NCI-H1694 (cell line): ENCODE measurements at places on chromosomes 13 and 19.

DNA sequence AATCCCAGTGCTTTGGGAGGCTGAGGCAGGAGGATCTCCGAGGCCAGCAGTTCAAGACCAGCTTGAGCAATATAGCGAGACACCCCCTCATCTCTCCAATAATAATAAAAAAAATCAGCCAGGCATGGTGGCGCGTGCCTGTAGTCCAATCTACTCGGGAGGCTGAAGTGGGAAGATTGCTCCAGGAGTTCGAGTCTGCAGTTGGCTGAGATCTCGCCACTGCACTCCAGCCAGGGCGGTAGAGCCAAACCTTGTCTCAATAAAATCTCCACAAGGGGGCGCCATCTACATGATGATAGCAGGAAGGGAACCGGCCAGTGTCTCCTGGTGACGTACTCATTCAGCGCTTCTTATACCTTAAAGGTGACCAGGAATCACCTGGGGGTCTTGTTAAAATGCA is 13.6 kb upstream of the C5AR1 start:
- DNase-seq, result peak; percentile 90

- DNase-seq, result peak; percentile 58
Observed at GRCh38 chr19:2328401-2329148, at the start of the genes LSM7 and SPPL2B. LSM7 (minus strand) TSS chr19:2328586; CDS start chr19:2328566, 20 bp downstream. SPPL2B (plus strand) TSS chr19:2328684; CDS start chr19:2328710, 26 bp downstream.

DNA sequence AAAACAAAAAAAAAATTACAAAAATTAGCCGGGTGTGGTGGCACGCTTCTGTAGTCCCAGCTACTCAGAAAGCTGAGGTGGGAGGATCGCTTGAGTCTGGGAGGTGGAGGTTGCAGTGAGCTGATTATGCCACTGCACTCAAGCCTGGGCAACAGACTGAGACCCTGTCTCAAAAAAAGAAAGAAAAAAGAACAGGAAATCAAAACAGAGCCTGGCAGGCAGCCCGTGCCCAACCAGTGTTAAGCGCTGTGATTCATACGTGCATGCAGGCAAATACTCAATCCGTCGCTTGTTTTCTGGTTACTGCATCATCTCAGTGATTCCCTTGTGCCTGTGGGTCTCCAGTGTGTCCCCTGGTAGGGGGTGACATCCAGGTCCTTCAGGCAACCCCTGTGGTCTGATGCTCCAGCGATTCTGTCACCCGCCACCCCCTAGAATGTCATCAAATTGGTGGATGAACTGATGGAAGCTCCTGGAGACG is 18.1 kb downstream of the DDX39A start:
- no peak for DNase-seq

GRCh38 chr19:57900311-57900710 is 11.5 kb upstream of the ZNF814 start:
- DNase-seq, result no peak

GRCh38 chr13:82076496-82076895 is 1735.6 kb upstream of the SPRY2 start:
- no peak for DNase-seq

DNA sequence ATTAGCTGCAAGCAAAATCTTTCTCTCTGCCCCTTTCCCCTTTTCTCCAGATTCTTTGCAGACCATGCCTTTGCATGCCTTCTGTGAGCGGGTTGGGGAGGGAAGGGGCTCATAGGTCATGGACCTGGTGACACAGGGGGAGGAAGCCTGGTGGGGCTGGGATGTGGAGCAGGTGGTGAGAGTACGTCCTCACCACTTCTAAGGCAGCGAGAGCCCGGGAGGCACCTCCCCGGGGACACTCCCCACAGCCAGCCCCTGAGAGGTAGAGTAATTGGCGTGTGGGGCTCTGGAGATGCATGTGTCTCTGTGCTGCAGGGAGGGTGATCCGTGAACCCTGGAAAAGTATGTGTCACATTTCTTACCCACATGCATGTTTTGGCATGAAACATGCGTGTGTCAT is 42.5 kb upstream of the EHD2 start:
- no peak for DNase-seq

- DNase-seq, result no peak
Observed at GRCh38 chr19:49579947-49580263, 451 bp downstream of the NOSIP start.

- DNase-seq, result no peak
Observed at GRCh38 chr13:96551546-96551945, 442.7 kb downstream of the OXGR1 start.

DNA sequence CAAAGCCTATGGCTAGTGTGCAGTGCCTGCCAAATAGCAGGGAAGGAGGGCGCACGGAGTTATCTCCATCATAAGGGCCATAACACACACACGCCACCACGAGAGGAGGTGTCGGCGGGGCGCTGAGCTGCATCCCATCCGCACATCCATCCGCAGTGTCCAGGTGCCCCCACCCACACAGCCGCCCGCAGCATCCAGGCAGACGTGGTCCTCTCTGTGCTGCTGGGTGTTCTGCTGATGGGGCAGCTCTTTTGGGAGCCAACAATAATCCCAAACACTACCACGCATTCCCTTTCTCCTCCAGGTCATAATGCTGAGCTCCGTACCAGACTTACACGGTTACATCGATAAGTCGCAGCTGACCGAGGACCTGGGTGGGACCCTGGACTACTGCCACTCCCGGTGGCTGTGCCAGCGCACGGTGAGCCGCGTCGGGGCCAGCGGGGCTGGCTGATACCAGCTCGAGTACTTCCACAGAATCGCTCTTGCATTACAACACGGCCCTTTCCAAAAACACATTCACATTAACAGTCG is 41.5 kb upstream of the F7 start:
- no peak for DNase-seq

GRCh38 chr13:35055705-35056104 is 113.6 kb downstream of the NBEA start:
- no peak for DNase-seq

DNA sequence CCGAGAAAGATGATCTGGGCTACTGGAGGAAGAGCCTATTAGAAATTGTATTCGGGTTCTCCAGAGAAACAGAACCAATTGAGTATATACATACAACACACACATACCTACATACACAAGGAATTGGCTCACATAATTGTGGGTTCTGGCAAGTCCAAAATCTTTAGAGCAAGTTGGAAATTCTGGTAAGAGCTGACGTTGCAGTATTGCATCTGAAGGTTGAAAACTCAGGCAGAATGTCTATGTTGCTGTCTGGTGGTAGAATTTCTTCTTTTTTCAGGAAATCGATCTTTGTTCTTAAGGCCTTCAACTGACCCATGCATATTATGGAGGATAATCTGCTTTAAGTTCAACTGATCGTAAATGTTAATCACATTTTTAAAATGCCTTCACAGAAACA is 15.5 kb upstream of the OLFM4 start:
- no peak for DNase-seq

GRCh38 chr13:84032116-84032515 is 149.8 kb upstream of the SLITRK1 start:
- no peak for DNase-seq

GRCh38 chr13:31639443-31640163 is 99.7 kb upstream of the RXFP2 start:
- DNase-seq, result no peak

- DNase-seq, result peak; percentile 94
Observed at GRCh38 chr19:41373993-41374392, 2.3 kb upstream of the TMEM91 start.

DNA sequence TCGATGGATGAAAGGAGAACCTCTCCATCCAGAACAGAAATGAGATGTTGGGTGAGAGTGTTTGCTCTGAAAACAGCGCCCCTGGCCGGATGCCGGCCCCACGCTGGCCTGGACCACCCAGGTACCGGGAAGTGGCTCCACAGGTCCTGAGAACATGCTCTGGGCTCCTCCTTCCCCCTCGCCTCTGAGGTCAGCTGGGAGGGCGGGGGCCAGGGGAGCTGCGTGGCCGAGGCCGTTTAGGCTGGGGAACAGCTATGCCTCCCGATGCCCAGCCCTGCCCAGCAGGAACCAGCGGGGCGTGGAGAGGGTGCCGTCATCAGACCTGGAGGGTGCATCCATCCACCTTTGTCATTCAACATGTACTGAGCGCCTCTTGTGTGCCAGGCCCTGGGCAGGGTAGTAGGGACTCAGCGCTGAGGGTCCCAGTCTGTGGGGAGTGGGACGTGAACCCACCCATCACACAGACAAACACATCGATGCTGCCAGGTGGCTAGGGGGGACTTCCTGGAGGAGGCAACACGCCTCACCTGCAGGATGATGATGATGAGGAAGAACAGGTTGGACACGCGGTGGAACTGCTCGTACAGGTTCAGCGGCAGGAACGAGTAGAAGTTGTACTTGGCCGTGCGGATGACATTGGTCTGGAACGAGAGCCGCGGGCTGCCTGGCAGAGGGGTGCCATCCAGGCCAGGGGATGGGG is 4.2 kb downstream of the ATP8B3 start:
- DNase-seq, result no peak

DNA sequence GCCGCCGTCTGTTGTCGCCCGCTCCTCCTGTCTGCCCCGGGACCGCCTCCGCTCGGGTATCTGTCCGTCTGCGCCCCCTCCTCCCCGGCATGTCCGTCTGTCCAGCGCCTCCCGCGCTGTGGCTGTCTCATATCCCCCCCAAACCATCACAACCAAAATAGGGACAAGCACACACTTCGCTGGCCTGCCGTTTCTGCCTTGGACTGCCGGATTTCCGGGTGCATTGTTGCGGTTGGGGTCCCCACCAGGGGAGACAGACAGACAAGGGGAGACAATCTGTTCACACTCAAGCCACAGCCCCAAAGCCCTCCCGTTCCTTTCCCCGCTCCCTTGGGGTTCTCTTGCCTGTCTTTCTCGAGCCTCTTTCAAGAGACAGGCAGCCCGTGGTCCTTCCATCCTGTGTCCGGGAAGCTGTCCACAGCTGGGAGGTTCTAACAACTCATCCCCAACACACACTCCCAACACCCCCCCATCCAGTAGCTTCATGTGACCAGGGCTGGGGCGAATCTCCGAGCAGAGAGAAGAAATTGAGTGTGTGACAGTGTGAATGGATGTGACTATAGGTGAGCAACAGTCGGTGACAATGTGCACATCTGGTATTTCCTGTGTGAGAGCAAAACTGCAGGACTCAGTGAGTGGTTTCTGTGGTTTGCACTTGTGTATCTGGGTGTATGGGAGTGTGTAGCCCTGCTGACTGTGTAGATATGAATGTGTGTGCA is 16.5 kb upstream of the FOSB start:
- no peak for DNase-seq

DNA sequence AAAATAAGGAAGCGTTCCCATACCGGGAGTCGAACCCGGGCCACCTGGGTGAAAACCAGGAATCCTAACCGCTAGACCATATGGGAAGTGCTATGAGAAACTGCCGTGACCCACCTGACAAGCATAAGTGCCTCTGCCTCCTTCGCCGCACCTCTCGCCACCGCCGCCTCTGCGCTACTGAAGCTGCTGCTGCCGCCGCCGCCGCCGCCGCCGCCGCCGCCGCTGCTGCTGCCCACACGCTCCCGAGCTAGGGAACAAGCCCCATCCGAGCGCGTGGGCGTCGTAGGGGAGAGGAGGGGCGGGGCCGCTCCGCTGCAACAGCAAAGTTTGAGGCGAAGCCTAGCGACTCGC is 610 bp upstream of the WBP4 start:
- DNase-seq, result peak; percentile 83

GRCh38 chr13:59201841-59202240 is 961.9 kb downstream of the DIAPH3 start:
- DNase-seq, result no peak

- DNase-seq, result no peak
Observed at GRCh38 chr13:83214452-83214851, 667.8 kb downstream of the SLITRK1 start.

DNA sequence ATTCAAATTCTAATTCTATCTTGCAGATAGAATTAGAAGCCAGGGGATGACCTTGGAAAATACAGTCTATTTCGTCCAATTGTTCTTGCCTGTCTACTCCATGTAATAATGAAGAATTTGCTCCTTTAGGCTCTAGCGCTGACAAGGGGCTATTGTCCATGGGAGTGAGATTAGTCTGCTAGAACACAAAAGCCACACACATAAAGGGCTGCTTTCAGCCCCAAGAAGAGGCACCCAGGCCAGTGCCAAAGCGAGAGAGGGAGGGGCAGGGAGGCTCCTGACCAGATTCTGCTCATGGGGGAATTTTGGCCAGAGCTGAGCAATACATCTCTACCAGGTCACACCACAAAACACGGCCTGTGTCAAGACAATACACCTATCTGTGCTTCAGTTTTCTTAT is 1306.9 kb downstream of the UQCRFS1 start:
- no peak for DNase-seq

GRCh38 chr19:1465191-1466016 is 13.6 kb downstream of the C19orf25 start:
- DNase-seq, result no peak

DNA sequence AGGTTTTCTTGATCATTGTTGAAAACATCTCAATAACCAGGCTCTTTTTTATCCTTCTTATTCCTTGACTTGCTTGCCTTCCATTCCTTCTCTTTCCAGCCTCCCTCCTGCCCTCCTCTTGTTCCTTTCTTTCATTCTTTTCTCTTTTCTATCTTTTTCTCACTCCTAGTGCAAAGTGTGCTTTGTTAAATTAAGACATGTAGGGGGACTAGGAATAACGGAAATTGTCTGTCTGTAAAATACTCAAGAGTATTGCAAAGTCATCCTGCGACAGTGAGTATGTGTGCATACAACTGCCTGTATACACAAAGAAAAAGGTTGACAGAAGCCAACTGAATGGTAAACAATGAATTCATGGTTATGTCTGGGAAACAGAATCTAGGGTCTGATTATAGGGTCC is 70.1 kb downstream of the LRRC63 start:
- no peak for DNase-seq

GRCh38 chr19:37583340-37583739 is 11.3 kb downstream of the ZNF571 start:
- no peak for DNase-seq

- no peak for DNase-seq
Observed at GRCh38 chr13:26406791-26407190, 150.7 kb upstream of the WASF3 start.

- no peak for DNase-seq
Observed at GRCh38 chr19:55208880-55209692, at the start of gene PTPRH. PTPRH (minus strand) TSS chr19:55209501; CDS start chr19:55209433, 68 bp downstream.

- peak; percentile 7 for DNase-seq
Observed at GRCh38 chr13:21625366-21625765, 21.4 kb upstream of the MICU2 start.

DNA sequence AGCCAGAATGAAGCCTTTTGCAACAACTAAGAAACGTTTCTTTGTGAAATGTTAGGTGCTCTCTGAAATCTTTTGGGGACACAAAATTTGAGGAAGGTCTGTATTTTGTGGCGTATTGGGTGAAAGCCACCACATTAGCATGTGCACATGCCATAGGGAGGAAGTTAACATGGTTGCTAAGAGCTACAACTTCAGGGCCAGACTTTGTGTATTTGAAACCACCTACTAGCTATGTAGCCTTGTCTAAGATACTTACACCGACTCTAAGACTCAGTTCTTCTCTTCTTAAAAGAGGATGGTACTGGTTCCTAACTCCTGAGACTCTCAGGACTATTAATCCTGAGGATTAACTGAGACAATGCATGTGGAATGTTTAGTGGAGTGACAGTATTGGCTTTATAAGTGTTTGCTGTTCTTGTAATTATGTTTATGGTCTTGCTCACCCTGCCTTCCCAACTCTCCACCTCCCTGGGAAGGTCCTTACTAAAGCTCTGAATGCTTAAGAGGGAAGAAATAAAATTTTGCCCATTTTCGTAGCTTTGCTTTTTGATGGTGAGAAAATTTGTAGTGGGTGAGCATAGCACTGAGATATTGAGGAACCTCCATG is 15.5 kb downstream of the SERP2 start:
- no peak for DNase-seq

- DNase-seq, result no peak
Observed at GRCh38 chr13:113947311-113948033, 26.4 kb downstream of the C13orf46 start.

GRCh38 chr13:70896136-70896535 is 787.9 kb upstream of the KLHL1 start:
- no peak for DNase-seq
